ENCODE measurements at places on chromosomes 1 and 21.

DNA sequence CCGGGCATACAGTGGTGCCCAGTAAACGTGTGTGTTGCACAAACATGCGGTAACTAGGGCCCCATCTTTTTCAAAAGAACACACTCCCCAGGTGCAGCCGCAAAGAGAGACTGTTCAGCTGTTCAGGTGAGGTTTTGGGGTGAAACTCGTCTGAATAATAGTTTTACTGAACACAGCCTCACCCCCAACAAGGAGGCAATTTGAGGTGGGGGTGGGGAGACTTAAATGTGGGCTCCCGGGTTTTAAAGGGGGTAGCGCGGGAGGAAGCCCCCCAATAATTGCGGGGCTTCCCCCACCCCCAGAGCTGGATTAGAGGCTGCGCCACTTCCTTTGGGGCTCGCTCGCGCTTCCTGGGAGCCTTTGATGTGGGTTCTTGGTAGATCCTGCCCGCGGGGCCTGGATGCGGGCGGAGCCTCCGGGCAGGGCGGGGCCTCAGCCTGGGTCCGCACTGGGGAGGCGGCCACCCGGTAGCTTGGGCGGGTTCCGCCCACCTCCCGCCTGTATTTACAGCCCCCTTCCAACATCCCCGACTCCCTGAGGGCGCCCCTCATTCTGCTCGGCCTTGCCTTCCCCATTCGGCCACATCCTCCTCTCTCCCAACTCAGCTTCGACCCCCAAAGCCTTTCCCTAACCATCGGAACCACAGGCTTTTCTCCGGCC, 6.4 kb upstream of the EPHA2 start:
- DNase-seq: no peak

GRCh38 chr1:212077028-212077427, 41.5 kb downstream of the DTL start:
- no peak for DNase-seq

DNA sequence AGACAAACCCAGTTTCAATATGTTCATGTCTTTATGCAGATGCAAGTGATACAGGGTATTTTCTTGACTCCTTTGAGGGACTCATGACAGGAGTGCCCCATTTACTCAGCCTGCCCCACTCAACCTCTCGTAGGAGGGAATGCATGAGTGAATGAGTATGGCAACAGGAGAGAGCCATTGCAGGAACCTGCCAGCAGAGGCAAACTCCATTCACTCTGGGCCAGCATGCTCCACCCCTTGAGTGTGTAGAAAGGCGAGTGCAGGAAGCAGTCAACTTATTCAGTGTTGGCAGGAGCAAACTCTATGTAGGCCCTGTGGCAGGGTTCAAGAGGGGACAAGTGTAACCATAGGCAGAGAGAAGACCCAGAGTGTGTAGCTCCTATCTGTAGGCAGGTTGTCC, 1526.3 kb downstream of the PLA2G4A start:
- no peak for DNase-seq

DNA sequence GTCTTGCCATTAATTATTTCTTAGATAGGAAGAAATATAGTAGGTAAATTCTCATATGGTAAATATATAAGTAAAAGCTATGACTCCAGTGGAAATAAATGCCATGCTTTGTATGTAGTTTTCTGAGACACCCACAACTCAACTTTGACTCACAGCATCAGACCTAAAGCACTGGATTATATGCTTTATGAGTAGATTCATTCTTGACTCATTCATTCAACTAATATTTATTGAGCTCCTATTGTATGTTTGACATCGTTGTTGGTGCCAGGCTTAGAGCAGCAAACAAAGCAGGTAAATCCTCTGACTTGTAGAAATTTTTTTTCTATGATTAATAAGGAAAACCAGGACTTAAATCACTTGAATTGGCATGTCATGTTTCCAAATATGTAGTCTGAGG, 211.4 kb downstream of the PTPRC start:
- DNase-seq: no peak

- DNase-seq: no peak
Measured at GRCh38 chr1:183533617-183534174, 56.6 kb downstream of the NCF2 start.

GRCh38 chr1:2443277-2444137, 31.1 kb upstream of the PEX10 start:
- no peak for DNase-seq

DNA sequence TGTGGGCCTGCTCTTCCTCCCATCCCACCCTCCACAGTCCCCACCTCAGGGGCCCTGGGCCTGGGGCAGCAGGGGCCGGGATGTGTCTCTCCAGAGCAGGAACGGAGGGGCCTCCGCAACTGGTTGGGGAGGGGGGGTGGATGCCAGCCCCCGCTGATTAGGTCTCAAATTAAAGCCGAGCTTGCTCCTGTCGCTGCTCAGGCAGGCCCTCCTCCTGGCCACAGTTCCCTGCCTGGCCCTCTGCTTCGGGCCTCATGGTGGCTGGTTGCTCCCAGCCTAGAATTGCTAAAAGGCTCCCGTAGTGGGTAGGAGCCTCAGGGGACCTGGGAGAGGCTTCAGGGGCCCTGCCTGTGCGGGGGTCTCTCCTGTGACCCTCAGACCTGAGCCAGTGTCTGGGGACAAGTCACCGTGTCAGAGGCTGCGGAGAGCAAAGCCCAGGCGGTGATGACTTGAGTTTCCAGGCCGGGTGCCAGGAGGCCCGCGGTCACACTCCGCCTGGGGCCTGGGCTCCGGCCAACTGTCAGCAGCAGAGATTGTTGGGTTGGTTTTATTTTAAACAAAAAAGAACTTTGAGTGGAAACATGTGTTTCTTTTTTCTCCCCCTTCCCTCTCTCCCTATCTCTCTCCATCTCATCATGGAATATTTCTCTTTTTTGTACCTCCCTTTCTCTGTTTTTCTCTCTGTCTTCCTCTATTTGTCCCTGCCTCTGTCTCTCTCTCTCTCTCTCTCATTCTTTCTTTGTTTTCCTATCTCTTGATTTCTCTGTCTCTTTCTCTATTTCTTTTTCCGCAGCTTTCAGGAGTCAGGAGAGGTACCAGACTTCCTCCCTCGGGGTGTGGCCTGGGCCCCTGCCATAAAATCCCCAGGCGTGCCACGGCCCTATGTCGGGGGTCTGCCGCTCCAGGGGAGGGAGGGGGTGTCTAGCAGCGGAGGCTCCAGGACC, 20.0 kb upstream of the EPHA2 start:
- peak; percentile 15 for DNase-seq

- no peak for DNase-seq
Measured at GRCh38 chr1:224213438-224214119, 30.5 kb downstream of the DEGS1 start.

GRCh38 chr1:245067257-245067656, 87.5 kb upstream of the KIF26B start:
- no peak for DNase-seq

- no peak for DNase-seq
Measured at GRCh38 chr1:210330279-210330866, 1.7 kb downstream of the HHAT start.

DNA sequence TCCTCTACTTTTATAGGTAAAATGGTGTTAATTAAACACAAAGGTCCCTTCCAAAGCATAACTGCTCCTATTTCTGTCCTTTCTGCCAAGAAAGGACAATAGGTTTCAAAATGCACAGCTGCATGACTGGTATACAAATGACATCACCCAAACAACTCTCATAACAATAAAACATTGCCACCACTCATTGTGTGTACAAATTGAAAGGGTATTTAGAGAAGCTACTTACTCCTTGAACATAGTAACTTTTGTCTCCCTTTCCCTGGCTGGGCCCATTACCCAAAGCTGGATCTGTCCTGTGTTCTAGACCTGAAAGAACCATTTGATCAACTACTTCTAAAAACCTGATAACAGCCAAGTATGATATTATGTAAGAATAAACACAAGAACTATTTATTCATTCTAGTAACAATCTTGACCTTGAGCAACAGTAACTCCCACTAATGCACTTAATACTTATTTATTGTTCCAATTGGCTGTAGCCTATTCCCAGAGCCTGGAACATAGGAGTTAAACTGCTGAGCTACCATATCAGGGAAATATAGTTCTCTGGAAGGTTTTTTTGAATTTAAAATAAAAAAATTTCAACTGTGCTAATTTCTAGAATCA, 38.2 kb downstream of the TTLL7 start:
- no peak for DNase-seq

DNA sequence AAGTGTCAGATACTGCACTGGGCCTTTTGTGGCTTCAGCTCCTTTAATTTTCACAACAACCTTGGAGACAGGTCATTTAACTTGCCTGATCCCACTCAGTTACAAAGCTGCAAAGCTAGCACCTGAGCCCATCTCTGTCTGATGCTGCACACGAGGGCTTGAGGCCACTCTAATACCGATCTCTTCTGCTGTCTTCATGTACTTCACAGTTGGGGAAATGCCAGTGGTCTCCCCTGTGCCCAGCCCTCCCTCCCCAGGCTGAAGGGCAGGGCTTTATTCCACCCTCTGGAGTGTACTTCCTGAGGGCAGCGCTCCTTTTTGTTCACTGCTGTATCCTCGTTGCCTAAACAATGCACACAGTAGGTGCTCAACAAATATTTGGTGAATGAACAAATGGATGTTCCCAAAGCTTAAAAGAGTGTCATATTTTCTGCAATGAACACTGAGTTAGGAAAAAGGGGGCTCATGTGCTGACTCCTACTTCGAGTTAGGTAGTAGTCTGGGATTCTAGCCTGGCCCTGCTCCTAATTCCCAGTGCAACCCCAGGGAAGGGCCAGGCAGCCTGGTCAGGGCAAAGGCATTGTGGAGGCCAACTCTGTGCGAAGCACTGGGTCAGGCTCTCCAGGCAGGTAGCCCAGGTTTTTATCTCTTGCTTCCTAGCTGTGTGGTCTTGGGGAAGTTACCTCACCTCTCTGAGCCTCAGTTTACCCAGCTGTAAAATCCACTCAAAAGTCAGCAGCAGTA, 1.1 kb downstream of the TMCO4 start:
- no peak for DNase-seq

DNA sequence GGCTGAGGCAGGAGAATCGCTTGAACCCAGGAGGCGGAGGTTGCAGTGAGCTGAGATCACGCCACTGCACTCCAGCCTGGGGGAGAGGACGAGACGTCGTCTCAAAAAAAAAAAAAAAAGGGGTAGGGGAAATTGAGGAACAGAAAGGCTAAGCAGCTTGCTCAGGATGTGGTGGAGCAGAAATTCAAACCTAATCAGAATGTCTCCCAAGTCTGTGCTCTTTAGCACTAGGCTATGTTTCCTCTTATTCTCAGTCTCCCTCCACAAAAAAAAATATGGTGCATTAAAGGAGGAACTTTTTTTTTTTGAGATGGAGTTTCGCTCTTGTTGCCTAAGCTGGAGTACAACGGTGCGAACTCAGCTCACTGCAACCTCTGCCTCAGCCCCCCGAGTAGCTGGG, 114.2 kb downstream of the SLC16A1 start:
- DNase-seq: no peak

GRCh38 chr1:167083871-167084270, 6.3 kb downstream of the GPA33 start:
- no peak for DNase-seq

- DNase-seq: no peak
Measured at GRCh38 chr21:35810431-35810970, 249.8 kb downstream of the SETD4 start.

DNA sequence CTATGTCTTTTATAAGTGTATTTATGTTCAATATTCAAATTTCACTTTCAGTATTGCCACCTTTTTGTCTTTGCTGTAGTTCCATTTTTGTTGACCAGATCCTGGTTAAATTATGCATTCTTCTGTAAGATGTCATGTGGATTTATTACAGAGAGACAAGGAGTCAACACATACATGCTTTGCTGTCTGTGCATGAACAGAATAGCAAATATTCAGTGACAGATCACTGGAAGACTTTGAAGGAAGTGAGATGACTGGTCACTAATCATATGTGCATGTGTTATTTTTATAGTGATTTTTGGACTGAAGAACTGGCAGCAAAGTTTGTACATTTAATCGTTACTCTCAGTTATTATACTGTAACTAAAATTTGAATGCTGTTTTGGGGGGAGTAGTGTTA, 117.2 kb downstream of the PLPPR5 start:
- DNase-seq: no peak

DNA sequence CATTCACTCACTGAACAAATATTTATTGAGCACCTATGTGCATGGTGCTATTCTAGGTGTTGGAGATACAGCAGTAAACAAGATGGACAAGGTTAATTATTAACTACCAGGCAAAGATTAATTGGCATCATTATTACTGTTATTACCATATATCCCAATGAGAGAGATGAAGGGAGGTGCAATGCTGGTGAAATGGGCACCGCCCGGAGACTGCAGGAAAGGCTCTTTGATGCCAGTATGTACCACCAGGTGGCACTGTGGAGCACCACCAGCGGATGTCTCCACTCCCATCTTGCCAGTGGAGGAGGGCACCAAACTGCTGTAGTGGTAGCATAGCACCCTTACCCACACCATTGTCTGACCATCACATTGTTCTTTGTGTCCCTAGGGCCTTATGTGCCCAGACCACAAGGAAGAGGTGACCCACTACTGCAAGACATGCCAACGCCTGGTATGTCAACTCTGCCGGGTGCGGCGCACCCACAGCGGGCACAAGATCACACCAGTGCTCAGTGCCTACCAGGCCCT, 3.0 kb downstream of the TRIM46 start:
- peak; percentile 92 for DNase-seq

DNA sequence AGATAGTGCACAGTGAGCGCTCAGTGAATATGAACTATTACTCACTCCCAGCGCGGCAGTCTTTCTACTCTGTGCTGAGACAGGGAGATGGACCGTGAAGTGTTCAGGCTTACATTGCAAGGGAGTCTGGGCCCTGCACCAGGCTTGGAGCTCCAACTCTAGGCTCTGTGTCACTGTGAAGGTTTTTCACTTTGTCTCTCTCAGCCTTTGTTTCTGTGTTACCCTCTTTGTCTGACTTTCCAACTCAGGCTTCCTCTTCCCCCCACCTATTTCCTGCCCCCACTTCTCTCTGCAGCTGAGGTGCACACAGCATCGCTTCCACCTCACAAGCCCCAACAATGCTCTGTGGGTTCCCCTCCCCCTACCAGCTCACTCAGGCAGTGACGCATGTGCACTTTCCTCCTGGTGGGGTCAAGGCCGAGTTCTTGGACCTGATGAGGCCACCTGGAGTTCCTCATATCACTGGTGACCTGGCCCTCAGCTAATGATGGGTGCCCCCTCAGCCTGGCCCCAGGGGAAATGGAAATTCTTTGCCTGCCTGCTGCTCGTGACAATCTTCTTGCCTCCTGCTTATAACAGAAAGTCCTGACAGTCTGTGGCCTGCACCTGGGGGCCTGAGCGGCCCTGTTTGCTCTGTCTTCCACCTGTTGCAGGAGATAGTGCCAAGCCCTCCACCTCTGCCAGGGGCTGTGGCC, 1.1 kb upstream of the LCK start:
- no peak for DNase-seq

DNA sequence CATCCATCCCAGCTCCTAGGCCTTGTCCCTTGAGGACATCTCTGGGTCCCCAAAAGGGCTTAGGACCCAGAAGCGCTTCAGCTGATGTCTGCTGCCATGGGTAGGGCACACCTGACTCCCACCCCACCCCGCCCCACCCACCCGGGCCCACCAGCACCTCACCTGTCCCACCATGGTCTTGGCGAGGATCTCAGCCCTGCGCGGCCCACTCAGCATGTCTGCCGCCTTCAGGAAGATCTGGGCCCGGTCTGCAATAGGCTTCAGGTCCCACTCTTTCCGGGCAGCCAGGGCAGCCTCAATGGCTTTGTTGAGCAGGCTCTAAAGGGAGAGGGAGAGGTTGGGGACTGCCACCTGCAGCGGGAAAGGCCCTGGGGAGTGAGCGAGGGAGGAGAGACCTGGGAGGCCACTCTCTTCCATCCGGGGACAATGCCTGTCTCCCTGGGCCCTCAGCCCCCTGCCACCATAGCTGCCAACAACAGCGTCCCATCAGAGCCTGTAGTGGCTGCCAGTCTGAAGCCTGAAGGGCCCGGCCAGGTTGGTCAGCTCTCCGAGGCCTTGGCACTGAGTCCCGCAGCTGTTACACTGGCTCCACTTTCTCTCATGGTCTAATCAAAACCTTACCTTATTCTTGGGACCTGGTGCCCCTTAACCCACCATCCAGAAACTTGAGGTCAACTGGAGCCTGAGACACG, 16.9 kb downstream of the ALDH4A1 start:
- DNase-seq: no peak

All from NCI-H1417 (cell line).